ENCODE measurements at places on chromosomes 6 and 20.

DNA sequence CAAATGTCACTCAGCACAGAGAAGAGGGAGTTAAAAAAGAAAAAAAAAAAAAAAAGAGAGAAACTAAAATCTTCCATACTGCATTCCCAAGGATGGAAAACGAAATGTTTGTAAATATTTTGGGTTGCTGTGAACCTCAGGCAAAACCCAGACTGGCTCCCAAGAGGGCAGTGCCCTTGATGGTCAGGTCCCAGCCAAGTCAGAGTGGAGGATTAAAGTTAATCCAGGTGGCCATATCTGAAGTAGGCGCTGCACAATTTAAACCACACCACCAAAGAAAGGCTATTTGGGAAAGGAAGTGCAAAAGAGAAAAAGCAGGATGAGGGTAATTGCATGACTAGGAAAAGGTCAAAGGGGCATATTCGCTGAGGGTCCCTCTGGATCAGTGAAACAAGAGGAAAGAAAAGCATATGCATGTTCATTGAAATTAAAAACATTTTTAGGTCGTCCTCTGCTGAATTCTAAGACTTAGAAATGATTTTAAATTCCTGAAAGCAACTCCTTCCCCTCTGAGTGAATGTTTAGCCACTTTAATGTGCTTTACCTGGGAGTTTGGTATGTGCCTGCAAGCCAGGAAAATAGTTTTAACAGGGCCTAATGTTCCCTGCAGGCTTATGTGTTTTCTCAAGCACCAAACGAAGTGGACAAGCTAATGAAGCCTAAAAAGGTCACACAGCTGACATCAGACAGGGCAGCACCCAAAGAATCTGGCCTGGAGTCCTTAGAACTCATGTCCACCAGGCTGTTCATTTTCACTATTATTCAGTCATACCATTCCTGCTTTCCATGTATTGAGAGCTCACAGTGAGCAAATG is 159.1 kb downstream of the HACE1 start:
- no peak for DNase-seq

- no peak for DNase-seq
These were observed 119.7 kb upstream of the NXT1 start for GRCh38 chr20:23230766-23231385.

GRCh38 chr6:15487262-15487661 is 175.6 kb downstream of the DTNBP1 start:
- DNase-seq = no peak

- DNase-seq = no peak
These were observed 1.9 kb upstream of the SRSF3 start for GRCh38 chr6:36592221-36592655.

- no peak for DNase-seq
These were observed 30.1 kb upstream of the SMLR1 start for GRCh38 chr6:130797061-130797460.

GRCh38 chr6:2376429-2377355 is 131.3 kb upstream of the GMDS start:
- no peak for DNase-seq

DNA sequence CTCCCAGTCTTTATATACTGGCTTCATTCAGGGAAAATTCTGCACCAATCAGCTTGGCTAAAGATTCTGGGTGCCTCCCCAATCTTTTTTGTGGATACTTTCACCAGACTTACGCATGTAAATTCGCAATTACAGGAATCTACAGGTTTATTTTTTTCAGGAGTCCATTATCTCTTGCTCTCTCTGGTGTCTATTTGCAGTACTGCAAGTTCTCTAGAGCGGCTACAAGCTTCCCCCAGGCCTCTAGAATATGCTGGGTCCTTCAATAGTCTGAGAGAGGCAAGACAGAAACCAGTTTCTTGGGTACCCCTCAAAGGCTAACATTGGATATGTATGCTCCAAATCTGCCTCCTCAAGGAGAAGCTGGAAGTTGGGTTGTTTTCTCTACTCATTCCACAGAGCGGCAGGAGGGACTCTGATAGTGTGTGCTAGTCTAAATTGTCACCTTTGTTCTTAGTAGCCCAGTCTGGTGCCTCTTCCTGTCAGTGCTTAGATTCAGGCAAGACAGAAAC is 58.5 kb downstream of the SUN5 start:
- DNase-seq = no peak

- DNase-seq = no peak
These were observed 129.9 kb downstream of the DOK5 start for GRCh38 chr20:54605319-54605718.

DNA sequence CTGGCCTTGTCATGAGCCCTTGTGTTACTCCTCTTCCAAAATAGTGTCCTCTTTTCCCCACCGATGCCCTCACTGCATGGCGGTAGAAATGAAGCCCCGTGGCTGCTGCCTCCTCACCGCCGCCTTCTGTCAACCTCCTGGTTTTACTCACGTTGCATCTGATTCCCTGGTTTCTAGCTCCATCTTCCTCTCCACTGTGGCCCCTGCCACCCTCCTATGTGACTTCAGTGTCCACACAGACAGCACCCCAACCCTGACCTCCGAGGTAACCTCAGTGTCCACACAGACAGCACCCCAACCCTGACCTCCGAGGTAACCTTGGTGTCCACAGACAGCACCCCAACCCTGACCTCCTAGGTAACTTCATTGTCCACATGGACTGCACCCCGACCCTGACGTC is 122.8 kb upstream of the THBS2 start:
- no peak for DNase-seq

DNA sequence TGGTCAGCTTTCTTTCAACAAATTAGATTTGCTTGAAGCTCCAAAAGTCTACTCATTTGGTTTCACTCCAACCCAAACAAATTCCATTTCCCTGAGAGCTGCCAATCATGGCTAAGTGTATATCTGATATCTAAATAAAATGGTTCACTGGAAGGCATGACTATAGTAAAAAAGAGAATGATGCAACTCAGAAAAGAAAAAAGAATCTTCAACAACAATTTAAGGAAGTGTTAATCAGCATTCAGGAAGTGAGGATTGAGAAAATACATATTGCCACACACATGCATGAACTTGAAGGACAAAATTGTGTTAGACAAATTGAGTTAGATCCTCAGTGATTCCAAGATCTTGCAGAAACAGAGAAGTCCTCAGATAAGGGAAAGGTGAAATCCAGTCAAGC is 972.9 kb upstream of the FLRT3 start:
- DNase-seq = no peak

GRCh38 chr6:163094881-163095280 is 319.6 kb upstream of the QKI start:
- DNase-seq = no peak

DNA sequence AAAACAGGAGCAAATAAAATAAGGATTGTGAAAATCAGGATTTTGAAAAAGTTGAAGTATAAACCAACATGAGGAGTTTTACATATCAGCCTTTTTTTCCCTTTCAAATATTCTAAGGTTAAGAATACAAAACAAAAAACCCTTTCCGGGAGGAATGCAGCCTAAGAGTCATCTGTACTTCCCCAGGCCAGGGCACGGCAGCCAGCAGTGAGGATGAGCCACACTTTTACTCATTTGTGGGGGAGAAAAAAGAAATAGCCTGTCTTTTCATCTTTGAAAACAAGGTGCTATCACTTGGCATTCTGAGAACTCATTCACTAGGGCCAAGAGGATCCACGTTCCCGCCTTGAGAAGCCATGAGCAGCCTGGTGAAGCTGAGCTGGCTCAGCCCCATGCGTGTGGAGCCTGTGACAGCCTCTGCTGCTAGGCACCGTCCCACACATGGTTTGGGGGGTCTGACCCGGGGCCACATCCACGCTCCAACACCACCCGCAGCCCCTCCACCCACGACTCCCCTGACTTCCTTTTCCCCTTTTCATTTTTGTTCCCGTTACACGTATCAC is 11.2 kb downstream of the SLC22A1 start:
- no peak for DNase-seq

DNA sequence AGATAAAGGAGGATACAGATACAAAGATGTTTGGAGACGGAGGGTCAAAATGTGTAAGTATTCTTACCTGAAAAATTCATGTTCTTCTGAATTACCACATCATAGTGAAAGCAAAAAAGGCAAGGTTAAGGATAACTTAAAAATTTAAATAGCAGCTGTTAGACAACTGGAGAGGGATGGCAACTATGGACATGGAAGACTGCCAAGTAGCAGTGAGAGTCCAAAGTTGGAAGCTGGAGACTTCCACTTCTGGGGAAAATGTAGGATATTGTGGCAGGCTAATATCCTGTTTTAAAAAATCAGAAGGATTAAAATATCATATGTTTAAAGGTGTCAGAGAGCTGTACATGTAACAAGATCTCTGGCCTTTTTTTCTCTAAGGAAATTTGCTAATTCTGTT is 29.8 kb downstream of the SYCP2 start:
- no peak for DNase-seq
